ENCODE measurements at places on chromosomes 7 and 10.

- DNase-seq: no peak
Measured at GRCh38 chr10:129023082-129023481, 444.0 kb upstream of the MGMT start.

- no peak for DNase-seq
Measured at GRCh38 chr7:43118313-43118712, 5.9 kb downstream of the HECW1 start.

GRCh38 chr7:108094933-108095710 is 35.0 kb downstream of the LAMB4 start:
- DNase-seq: peak; percentile 98

GRCh38 chr7:45682836-45683555 is 108.8 kb downstream of the ADCY1 start:
- no peak for DNase-seq

DNA sequence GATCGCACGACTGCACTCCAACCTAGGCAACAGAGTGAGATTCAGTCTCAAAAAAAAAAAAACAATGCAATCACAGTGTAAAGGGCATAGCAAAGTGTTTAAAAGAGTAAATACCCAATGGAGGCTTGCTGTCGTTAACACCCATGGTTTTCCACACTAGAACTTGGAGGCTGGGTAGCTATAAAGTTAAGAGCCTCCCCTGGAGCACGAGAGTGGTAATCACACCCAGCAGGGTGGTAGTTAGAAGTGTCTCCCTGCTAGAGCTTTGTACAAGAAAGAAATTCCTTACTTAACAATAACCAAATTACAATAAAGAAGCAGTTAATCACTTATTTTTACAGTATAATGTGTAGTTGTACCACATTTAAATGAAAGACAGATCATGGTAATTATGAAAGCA is 1078.9 kb downstream of the NRG3 start:
- DNase-seq: no peak

DNA sequence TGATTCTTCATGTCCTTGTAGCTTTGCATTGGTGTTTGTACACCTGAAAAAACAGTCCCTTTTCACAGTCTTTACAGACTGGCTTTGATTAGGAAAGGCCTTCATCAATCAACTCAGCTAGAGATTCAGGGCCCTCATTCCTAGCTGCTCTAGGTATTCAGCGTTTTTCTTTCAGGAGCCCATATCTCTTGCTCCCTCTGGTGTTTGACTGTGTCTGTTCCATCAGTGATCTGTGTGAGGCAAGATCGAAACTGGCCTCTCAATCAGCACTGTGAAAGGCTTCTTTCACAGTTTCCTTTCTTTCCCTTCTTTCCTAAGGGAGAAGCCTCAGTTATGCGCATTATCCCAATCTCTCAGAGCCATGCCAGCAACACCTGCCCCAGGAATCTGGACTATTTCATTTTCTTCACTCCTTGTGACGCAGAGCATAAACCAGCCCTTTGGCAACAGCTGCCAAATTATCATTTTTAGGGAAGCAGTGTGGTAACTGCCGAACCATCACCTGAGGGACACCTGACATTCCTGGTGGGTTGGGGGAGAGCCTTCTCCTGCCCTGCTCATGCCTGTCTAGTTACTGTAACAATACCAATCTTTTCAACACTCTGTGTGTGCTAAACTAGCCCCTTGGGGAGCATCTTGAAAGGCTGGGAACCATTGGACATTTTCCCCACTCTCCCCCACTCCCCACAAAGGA is 75.7 kb upstream of the CCDC71L start:
- peak; percentile 71 for DNase-seq

- no peak for DNase-seq
Measured at GRCh38 chr10:13913897-13914296, 327.1 kb downstream of the PRPF18 start.

- no peak for DNase-seq
Measured at GRCh38 chr7:156611014-156612010, 29.3 kb upstream of the RNF32 start.

DNA sequence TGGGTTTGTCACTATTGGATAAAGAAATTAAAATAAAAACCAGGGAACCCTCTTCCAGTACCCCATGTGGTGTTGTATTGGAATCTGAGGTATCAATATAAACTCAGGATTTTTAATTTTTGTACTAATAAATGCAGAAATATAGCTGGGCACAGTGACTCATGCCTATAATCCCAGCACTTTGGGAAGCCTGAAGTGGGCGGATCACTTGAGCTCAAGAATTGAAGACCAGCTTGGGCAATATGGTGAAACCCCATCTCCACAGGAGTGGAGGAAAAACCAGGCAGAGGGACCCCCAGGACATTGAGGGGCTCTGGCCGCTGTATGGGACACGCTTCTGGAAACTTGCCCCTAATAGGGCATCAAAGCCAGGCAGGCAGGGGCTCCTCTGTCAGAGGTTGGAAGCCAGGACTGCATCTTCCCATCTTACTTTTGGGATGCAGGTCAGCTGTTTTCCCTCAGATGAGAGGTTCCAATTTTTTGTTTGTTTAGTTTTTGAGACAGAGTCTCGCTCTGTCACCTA is 11.1 kb downstream of the ADIRF start:
- DNase-seq: no peak

All from H4 (cell line).